ENCODE measurements at places on chromosomes 11 and 22.

DNA sequence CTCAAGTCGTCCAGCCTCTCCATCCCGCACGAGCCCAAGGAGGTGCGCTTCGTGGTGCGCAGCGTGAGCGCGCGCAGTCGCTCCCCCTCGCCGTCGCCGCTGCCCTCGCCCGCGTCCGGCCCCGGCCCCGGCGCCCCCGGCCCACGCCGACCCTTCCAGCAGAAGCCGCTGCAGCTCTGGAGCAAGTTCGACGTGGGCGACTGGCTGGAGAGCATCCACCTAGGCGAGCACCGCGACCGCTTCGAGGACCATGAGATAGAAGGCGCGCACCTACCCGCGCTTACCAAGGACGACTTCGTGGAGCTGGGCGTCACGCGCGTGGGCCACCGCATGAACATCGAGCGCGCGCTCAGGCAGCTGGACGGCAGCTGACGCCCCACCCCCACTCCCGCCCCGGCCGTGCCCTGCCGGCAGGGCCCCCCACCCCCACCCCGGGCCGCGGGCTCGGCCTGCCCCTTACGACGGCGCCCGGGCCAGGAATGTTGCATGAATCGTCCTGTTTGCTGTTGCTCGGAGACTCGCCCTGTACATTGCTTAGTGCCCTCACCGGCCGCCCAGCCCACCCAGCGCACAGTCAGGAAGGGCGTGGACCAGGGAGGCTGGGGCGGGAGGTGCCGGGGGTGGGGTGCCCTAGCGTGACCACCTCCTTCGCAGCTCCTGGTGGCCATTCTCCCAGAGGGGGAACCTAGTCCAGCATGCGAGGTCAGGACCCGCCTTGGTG lies 6.9 kb upstream of the ACR start:
- no peak for DNase-seq

- peak; percentile 82 for DNase-seq
Measured at GRCh38 chr22:29641700-29642330, 38.4 kb downstream of the NF2 start.

GRCh38 chr22:25451480-25452114 lies 112.9 kb upstream of the GRK3 start:
- DNase-seq, result no peak

DNA sequence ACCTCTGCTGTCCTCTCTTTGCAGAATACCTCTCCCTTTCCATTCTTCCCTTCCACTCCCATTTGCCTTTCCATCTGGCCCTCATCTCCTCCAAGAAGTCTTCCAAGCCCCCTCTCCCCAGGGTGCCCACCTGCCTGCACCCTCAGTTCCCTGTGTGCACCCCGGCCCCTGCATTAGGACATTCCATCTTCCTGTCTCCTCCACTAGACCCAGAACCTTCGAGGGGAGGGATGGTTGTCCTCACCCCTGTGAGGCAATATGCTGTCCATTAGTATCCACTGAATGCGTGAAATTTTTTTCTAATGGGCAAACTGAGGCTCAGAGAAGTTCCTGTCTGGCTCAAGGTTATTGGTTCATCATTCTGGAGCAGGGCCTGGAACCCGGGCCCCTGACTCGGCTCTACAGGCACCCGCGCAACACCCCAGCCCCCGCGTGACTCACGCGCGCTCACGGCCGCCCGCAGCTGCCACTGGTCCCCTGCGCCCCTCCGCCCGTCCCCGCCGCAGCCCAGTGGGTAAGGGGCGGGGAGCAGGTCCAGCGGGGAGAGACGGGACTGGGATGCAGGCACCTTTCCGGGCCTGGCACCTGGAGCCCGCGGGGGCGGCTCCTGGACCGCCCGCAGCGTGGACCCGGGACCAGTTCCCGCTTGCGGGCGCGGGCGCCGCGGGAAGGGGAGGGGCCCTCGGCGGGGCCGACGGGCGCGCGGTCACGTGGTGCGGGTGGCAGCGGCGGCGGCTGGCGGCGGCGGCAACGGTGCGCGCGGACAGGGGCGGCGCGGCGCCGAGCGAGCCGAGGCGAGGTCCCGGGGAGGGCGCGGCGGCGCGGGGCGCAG lies 7.0 kb downstream of the SEPTIN3 start:
- DNase-seq, result peak; percentile 60

- no peak for DNase-seq
Measured at GRCh38 chr11:122524898-122525297, 130.6 kb upstream of the UBASH3B start.

Measured in G401 (cell line).